ENCODE measurements at places on chromosomes 4 and X.
A peak's percentile ranks its signal among the peaks of the same experiment; 100 is the strongest.

- DNase-seq = no peak
Measured at GRCh38 chrX:123193101-123193500, 9.0 kb downstream of the GRIA3 start.

DNA sequence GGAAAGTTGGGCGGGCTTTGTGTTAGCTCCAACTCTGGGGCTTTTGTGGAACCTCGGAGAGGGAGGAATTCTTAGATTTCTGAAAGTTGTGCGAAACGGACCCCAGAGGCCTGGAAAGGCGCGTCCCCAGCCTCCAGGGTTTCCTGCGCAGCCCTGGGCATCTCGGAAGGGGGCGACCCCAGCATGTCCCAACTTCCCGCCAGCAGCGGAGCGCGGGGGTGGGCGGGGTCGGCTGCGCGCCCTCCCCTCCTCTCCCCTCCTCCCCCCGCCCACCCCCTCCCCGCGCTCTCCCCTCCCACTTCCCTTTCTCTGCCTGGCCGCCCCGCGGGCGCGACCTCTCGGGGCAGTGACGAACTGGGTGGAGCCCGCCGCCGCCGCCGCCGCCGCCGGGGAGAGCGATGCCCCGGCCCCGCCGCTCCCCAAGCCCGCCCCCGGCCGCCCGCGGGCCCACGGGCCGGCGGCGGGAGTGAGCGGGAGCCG is 16.8 kb downstream of the PTTG2 start:
- DNase-seq = peak; percentile 82

GRCh38 chr4:74453037-74453635 is 8.2 kb downstream of the AREG start:
- no peak for DNase-seq

- peak; percentile 28 for DNase-seq
Measured at GRCh38 chr4:186149872-186150271, 41.5 kb upstream of the CYP4V2 start.

- DNase-seq = no peak
Measured at GRCh38 chrX:130039847-130040246, 57.4 kb downstream of the BCORL1 start.

GRCh38 chr4:75668596-75668995 is 4.6 kb downstream of the G3BP2 start:
- no peak for DNase-seq

DNA sequence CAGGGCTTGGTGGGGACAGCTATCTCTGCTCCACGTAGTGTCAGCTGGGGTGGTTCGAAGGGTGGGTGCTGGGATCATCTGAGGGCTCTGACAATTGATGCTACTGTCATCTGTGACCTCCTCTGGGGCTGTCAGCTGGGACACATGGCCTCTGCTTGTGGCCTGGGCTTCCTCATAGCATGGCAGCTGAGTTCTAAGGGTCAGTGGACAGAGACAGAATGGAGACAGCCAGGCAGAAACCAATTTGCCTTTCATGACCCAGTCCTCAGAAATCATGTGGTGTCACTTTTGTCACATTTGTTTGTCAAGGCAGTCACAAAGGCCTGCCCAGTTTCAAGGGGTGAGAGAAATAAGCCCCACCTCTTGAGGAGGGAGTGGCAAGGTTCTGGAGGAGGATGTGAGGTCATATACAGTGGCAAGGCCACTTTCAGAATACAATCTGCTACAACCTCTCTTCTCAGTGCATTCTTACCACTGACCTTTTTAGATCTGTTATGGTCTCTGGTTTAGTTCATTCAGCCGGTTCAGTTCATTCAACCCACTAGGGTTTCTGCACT is 103.6 kb upstream of the BCOR start:
- DNase-seq = no peak

GRCh38 chrX:3584415-3584996 is 128.9 kb downstream of the PRKX start:
- no peak for DNase-seq

DNA sequence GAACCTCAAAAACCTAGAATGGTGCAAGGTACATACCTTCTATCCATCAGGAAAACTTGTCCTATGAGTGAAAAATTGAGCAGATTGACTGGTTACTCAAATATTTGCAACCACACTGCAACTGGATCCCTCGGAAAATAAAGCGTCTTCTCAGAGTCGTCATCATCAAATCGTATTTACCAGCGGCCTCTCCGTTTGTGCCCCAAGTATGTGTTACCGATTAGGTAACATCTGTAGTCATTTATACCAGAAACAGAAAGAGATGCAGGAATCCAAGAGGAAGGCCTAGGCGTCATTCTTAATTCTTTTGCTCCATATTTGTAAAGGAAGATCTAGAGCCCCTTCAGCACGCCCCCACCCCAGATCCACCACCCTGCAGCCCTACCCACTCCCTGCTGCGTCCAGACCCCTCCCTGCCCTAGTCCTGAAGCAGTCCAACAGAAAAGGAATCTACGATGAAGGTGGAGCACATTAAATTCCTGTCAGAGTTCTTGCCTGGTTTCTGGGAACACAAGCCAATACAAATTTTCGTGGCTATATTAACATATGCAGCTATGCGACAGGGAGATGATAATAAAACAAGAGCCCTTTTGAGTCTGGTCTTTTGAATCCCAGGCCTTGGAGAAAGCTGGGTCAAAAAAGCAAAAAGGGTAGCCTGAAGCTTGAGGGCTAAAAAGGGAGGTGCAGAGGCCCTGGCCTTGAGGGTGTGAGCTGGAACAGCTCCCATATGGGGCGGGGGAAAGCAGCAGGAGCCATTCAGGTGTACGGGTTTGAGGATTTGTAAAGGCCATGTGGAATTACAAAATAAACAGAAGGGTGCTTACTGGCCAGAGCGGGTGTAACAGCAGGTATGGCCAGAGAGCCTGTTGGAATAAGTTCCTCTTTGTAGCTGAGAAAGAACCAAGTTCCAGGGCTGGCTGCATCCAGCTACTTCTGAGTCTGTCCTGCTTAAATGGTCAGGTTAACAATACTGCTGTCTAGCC is 77.0 kb downstream of the ZNF827 start:
- DNase-seq = no peak

- DNase-seq = no peak
Measured at GRCh38 chr4:10015140-10015753, 6.0 kb downstream of the SLC2A9 start.

GRCh38 chr4:76200771-76201231 is 12.8 kb downstream of the SCARB2 start:
- no peak for DNase-seq

DNA sequence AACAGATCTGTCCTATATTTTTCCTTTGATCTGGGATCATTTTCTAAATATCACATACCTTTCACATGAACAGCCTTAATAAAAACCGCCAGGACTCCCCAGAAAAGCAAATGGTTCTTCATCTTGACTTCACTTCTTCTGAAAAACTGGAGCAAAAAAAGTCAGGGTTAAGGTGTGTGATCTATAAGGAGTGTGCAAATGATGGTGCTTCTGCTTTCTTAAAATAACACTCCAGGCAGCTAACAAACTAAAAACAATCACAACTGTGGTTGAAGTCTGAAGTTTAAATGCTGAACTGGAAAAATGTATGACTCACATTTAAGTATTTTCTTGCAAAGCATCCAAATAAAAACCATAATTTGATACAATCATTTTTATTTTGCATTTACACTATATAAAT is at the start of gene JCHAIN:
TSS of gene JCHAIN (minus strand) at position 140 of the 400 bp plus-strand sequence. CDS start at position 122, 18 bp downstream.
- no peak for DNase-seq

DNA sequence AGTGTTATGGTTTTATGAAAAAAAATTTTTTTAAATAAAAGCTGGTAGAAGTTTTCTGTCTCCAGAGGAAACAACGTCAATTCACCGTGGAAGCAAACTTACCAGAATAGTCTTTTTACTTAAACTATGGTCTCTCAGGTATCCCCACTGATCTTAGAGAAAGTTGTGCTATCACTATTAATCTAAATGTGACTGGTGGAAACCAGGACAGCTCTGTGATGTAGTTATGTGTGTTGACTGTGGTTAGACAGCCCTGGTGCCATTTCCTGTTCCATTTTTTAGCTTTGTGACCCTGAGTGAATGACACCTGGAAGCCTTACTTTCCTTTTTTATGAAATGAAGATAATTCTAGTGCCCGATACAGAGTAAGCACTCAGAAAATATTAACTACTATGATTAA is 111.8 kb upstream of the HUWE1 start:
- peak; percentile 23 for DNase-seq

DNA sequence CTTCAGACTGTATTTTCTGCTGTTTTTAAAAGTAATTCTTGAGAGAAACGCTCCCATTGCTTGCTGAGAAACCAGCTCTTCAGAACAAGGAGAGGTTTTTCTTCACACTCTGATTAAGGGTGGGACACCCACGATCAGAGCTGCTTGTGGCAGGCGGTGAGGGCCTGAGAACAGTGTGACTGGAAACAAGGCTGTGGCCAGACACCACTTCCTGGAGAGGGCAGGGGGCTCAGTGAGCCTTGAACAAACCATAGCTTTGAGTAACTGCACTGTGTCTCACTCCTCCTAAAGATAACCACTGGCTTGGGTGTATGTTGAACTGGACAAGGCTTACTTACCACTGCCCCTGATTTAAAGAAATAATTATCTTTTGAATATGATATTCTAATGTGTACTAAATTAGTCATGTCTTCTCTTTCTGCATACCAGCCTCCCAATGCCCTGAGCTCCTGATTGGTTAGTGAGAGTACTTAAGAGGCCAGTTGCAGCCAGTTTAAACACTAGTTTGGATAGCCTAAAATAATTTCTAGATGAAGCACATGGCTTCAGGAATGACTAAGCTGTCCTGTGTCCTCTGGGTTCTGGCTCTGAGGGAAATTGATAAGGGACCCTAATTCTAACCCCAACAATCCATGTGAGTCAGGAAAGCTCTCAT is 3.7 kb upstream of the GPR82 start:
- DNase-seq = peak; percentile 9

DNA sequence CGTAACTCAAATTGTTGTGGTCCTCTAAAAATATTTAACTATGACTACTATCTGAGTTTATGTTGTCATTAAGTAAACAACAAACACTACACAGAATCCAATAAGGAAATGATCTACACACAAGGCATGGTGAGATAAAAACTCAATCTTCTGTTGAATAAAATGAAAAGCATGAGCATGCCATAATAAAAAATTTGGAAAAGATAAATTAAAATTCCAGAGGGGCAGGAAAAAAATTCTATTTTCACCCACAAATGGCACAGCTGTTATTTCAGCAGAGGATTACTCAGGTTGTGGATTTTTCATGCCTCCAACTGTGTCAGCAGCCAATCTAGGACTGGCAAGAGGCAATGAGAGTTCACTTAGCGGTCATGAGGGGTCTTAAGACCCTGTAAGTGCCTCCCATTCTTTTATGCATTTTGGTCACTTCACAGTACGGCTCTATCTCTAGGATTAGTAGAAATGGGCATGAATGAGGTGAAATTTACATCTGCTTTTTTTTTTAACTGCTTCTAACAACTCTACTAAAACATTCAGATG is 639.8 kb upstream of the DIPK2B start:
- DNase-seq = no peak

GRCh38 chr4:1716065-1716945 is 4.2 kb upstream of the SLBP start:
- DNase-seq = no peak

DNA sequence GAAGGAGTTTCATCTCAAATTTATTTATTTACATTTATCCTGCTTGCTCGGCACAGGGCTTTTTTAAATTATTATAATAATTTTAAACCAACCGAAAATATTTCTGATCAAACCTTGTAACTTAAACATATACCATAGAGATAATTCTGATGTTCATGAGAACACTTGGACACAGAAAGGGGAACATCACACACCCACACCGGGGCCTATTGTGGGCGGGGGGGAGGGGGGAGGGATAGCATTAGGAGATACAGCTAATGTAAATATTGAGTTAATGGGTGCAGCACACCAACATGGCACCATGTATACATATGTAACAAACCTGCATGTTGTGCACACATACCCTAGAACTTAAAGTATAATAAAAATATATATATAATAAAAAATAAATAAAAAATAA is 2.9 kb downstream of the ANXA5 start:
- no peak for DNase-seq

GRCh38 chr4:48379587-48380180 is 38.4 kb downstream of the SLAIN2 start:
- no peak for DNase-seq

DNA sequence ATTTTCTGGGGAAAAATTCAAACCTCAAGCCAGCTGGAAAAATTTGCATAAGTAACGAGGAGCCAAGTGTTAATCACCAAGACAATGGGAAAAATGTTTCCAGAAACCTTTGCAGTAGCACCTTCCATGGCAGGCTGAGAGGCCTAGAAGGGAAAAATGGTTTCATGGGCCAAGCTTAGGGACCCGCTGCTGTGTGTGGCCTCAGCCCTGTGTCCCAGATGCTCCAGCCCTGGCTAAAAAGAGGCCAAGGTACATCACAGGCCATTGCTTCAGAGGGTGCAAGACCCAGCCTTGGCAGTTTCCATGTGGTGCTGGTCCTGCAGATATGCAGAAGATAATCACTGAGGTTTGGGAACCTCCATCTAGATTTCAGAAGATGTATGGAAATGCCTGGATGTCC is 98.3 kb upstream of the NWD2 start:
- DNase-seq = no peak

GRCh38 chr4:150570862-150571261 is 11.1 kb upstream of the MAB21L2 start:
- no peak for DNase-seq

- no peak for DNase-seq
Measured at GRCh38 chr4:31613946-31614623, 893.9 kb downstream of the PCDH7 start.

GRCh38 chr4:2497931-2498330 is 29.0 kb downstream of the RNF4 start:
- DNase-seq = no peak

GRCh38 chr4:7516773-7517144 is 82.0 kb upstream of the PSAPL1 start:
- DNase-seq = no peak

GRCh38 chr4:186695392-186695791 is 28.3 kb downstream of the FAT1 start:
- no peak for DNase-seq

All from CD4-positive, alpha-beta memory T cell (primary cell).